Activated CD4-positive, CD25-positive, alpha-beta regulatory T cell treated with anti-CD3 and anti-CD28 coated beads, Interleukin-2, amount 50 U/mL, for 72 hours (primary cell): ENCODE measurements at places on chromosomes 6 and 20.

GRCh38 chr6:26613201-26613600, 16.4 kb downstream of the ABT1 start:
- no peak for DNase-seq

GRCh38 chr6:153108315-153108714, 22.8 kb downstream of the RGS17 start:
- DNase-seq = no peak

GRCh38 chr6:35370124-35370741, 27.9 kb downstream of the PPARD start:
- DNase-seq = no peak

- DNase-seq = no peak
Measured at GRCh38 chr6:88572449-88573139, 390.8 kb downstream of the RNGTT start.

DNA sequence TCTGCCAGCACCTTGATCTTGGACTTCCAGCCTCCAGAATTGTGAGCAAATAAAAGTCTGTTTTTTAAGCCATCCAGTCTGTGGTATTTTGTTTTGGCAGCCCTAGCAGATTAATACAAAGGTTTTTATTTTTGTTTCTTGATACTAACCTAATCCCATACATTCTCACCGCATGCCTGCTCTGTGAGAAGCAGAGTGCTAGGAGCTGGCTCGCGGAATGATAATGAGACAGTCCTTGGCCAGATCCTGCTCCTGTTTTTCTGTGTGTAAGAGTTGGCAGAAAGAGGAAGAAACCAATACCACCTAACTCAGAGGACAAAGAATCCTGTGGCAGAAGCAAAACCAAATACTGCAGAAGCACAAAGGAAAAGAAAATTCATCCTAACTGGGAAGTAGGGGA, 82.6 kb downstream of the KIF16B start:
- no peak for DNase-seq
